LoVo (cell line): ENCODE measurements at places on chromosomes 11 and 22.

DNA sequence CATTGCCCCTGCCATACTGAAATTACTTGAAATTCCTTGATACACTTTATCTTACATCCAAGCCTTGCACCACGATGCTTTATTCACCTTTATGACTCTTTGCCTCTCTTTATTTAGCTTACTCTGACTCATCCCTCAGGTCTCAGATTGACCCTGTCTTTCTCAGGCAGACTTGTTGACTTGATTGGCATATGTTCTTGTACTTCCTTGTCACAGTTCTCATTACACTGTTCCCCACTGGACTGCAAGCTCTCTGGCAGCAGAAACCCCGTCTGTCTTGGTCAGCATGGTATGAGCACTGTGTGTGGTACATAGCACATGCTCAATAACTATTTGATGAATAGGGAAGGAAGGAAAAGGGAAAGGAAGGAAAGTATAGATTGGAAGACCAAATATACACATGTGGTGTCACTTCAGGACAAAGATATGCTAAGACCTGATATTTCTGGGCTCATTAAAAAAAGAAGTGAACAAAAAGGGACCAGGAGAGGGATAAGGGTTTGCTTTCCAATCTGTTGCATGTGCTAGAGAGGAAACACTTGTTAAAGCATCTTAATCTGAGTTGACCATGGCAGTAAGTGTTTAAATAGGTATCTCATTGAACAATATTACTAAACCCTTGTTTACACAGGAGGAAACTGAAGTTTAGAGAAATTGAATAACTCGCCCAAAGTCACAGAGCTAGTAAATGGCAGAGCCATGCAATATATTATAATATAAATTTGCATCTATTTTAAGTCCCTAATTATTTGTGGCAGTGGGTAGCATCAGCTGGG lies 7.2 kb downstream of the LYVE1 start:
- peak; percentile 74 for DNase-seq

DNA sequence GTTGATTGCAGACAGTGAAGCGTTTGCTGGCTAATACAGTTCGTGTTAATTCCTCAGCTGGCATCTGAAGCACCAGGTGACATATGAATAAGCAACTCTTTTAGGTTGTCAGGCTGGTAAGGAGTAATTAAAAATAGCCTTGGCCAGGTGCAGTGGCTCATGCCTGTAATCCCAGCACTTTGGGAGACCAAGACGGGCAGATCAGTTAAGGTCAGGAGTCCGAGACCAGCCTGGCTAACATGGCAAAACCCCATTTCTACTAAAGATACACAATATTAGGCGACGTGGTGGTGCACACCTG lies 74.9 kb downstream of the CECR2 start:
- DNase-seq: no peak

- no peak for DNase-seq
Measured at GRCh38 chr11:134475951-134476350, 63.9 kb upstream of the B3GAT1 start.

DNA sequence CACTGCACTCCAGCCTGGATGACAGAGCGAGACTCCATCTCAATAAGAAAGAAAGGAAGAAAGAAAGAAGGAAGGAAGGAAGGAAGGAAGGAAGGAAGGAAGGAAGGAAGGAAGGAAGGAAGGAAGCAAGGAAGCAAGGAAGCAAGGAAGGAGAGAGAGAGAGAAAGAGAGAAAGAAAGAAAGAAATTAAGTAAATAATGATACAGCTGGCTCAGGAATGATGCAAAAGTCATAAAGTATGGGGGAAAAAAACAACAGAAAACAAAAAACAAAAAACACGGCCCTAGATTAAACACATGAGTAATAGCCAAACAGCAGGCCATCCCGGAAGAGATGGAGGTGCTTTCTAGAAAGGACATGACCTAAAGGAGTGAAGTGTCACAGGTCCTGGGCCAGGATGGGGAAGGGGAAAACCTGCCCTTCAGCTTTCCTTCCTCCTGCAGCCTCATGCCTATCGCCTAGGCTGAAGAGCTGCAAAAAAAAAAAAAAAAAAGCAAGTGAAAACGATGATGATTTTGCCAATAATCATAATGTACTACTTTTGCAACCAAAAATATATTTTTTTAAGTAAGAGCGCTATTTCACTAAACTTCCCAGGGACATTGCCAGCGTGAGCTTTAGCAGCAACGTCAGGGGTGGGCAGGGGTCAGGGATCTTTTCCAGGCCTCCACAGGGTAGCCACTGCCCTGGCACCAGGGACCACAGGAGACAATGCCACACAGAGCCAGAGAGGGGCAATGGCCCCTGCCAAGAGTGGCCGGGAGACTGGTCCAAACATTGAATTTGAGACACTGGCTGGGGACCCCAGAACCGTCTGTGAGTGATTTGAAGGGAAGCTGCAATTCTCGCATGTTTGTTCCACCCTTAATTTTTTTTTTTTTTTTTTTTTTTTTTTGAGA lies 28.2 kb upstream of the TMPRSS4 start:
- no peak for DNase-seq

GRCh38 chr22:45799291-45799690 lies 127.7 kb downstream of the ATXN10 start:
- no peak for DNase-seq
